Esophagus squamous epithelium (tissue), 5 donors: ENCODE measurements at places on chromosomes 4 and X.

- no peak for DNase-seq
Observed at GRCh38 chrX:70264784-70265183, 3.4 kb upstream of the ARR3 start.

- no peak for DNase-seq
Observed at GRCh38 chr4:6257247-6258025, 12.2 kb upstream of the WFS1 start.

DNA sequence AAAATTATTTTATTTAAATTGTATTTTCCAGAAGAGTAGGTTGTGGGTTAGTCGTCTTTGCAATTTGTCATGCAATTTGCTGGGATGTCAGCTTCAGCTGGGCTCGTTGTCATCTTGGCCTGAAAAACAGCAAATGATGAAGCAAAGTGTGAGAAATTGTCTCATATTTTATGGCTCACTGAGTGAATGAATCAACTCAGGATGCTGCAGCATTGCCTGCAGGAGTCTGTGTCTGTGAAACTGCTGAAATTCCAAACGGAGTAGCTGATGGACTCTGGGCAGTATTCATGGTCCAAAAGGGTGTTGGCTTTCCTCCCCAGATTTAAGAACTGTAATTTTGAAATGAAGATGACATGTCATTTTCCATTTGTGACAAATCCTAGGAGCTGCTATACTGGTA lies 37.2 kb downstream of the CXCL8 start:
- DNase-seq: no peak

DNA sequence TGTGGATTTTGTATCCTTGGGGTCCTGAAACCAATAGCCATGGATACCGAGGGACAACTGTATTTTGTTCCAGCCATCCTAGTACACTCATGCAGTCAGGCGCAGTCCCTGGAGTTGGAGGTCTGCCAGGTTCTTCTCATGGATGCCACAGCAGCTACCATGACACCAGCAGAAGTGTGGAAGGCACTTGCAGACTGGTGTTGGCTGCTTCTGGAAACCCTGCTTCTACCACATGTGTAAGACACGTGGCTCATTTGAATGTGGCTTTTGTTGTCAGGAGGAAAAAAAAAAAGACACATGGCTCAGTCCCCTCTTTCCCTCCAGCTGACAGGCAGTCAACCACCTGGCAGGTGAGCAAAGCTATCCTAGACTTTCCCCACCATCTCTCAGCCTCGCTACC lies 19.4 kb downstream of the DRD5 start:
- DNase-seq: no peak

GRCh38 chr4:174503079-174503715 lies 19.1 kb downstream of the HPGD start:
- DNase-seq: no peak

- DNase-seq: no peak
Observed at GRCh38 chr4:24810871-24811631, 15.7 kb downstream of the SOD3 start.

DNA sequence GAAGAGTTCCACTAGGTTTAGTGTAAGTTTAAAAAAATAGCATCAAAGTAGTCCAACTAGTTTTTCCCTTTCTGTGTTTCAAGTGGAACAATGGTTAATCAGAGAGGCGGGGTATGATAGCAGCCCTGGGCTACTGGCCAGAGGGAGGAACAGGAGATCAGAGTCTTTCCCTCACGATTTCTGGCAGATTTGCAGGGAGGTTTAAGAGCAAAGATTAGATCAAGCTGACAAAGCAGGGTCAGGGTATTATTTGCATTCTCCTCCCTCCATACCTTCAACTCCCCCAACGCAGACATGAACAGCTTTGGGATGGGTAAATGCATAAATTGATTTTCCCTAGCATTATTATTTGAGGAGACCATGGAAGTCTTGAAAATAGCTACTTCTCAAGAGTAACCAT lies 277.6 kb upstream of the DIAPH2 start:
- no peak for DNase-seq

GRCh38 chr4:1855333-1856070 lies 454 bp downstream of the LETM1 start:
- DNase-seq: no peak

- no peak for DNase-seq
Observed at GRCh38 chr4:76601791-76602190, 166.8 kb downstream of the SHROOM3 start.

- DNase-seq: no peak
Observed at GRCh38 chr4:914531-914930, 17.6 kb downstream of the GAK start.

- no peak for DNase-seq
Observed at GRCh38 chr4:163878336-163879121, 384.0 kb downstream of the TMA16 start.

- DNase-seq: no peak
Observed at GRCh38 chr4:144646523-144647094, 653 bp downstream of the HHIP start.

DNA sequence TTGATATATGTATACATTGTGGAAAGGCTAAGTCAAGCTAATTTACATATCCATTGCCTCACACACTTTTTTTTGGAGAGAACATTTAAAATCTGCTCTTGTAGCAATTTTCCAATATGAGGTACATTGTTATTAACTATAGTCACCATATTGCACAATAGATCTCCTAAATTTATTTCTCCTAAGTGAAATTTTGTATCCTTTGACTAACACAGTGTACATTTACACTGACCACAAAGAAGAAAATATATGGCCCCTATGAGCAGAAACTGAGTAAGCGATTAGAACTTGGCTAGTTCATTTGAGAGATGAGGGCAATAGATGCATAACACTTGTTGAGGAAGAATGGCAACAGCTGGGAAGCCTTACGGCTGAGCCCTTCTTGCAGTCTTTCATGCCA lies 20.3 kb upstream of the GUCY1B1 start:
- no peak for DNase-seq

DNA sequence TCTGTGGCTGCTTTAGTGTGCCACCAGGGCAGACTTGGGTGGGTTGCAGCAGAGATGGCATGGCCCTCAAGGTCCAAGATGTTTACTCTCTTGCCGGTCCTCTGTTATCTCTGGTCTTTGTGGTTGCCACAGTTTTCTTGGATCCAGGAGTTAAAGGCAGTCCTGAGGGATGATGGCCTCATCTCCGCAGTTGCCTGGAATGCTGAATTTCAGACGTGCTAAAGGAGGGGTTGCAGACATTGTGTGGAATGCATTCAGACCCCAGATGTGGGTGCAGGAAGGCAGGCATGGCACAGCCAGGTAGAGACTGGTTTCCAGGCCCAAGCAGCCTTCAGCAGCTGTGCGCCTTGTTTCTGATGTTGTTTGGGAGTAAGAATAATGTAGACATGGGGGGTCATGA lies 64.4 kb downstream of the TBL1X start:
- DNase-seq: no peak

DNA sequence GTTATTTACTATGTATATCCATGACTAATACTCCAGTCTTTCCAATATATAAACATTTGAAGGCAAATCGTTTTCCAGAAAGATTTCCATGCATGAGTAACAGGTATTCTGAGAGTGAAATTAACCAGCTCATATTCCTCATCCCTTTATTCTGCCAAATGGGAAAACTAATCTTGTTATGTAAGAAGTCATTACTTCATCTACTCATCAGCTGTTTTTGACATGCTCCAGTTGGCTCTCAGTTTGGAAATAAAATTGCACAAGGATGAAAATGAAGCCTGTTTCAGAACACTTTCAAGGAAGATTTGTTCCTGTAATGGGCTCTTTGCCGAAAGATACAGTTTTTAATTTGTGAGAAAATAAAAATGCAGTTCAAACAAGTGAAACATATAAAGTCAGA lies 121.9 kb downstream of the KCTD8 start:
- DNase-seq: no peak

DNA sequence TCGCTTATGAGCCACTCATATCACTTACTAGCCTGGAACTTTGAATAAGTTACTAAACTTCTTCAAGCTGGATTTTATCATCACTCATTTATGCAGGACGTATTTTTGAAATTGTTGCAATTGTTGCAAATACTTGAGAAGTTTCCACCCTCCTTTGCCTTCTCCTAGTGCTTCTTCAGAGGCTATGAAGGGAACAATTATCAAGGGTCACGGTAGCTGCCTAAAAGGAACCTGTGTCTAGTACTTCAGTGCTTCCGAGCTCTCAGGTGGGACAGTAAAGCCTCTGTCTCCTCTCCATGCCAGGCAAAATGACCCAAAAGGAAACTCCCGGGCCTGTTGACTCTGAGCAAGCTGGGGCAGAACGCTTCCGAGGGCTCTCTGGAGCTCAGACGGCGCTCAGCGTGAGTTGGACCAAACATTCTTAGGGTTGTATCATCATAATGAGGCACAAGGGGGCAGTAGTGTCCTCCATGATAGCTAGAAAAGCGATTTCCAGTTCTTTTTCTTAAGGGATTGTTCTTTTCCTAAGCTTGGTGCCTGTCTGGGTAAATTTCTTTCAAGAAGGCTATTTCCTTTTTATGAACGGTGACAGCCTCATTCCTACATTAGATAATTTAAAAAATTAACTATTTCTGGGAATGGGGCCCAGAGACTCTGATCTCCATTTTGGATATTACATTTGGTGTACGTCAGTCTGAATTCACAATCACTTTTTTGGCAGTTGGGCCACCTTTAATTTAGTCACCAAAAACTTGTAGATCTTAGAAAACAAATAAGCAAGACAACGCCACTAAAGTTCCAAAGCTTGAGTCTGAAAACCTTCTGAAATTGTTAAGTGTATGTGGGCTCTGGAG lies 73.1 kb downstream of the PACRGL start:
- no peak for DNase-seq

- DNase-seq: no peak
Observed at GRCh38 chrX:96081891-96082290, 602.8 kb upstream of the DIAPH2 start.

DNA sequence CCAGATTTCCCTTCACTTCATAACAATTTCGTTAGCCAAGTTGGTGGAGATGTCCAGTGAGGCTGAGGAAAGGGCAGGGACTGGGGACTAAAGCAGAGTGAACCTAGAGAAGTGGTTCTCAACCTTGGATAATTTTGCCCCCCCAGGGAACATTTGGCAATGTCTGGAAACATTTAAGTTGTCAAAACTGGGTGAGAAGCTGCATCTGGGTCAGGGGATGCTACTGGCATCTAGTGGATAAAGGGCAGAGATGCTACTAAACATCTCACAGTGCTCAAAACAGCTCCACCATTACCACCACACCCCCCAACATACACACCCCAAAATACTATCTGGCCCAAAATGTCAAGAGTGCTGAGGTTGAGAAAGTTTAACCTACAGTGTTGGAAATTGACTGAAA lies 32.0 kb upstream of the FGF16 start:
- DNase-seq: no peak

GRCh38 chr4:12471193-12471592 lies 1012.9 kb downstream of the RAB28 start:
- DNase-seq: no peak

GRCh38 chrX:103607364-103608305 lies at the start of gene TCEAL3:
TCEAL3 (plus strand) TSS chrX:103607963; CDS start chrX:103609065, 1,102 bp downstream.
- DNase-seq: peak; percentile 4

GRCh38 chr4:10721616-10722015 lies 37.0 kb upstream of the CLNK start:
- DNase-seq: no peak

DNA sequence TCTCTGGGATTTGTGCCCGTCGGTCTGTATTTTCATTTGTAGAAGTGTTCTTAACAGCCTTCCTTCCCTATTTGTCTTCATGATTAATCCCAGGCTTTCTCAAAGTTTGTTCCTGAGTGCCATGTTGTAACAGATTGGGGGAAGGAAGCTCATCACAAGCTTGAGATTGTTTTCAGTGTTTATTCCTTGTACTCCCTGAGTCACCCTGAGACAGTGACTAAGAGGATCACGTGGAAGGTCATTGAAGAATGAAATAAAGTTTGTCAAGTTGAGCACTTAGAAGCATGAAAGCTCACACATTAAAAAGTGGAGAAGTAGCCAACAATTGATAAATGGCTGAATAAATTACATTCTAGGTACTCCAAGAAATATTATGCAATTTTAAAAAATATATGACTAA lies 153.5 kb upstream of the FAM241A start:
- DNase-seq: no peak

GRCh38 chrX:7059214-7059838 lies 88.2 kb upstream of the STS start:
- DNase-seq: no peak

DNA sequence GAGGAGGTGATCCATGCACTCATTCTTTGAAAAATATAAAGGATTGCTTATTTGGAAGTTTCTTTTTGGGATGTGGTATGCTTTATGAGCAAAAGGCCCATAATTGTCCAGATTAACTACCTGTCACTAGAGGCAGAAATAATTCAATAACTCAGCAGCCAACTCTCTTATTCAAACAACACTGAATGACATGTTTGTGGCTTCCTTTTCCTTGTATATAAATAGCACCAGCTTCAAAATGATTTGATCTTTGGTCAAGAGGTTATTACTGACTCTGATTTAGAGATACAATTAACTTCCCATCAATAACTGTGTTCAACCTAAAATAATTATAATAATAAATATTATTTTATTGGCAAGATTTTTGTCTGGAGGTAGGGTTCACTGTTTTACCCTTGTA lies 232.3 kb downstream of the AFF2 start:
- DNase-seq: no peak

DNA sequence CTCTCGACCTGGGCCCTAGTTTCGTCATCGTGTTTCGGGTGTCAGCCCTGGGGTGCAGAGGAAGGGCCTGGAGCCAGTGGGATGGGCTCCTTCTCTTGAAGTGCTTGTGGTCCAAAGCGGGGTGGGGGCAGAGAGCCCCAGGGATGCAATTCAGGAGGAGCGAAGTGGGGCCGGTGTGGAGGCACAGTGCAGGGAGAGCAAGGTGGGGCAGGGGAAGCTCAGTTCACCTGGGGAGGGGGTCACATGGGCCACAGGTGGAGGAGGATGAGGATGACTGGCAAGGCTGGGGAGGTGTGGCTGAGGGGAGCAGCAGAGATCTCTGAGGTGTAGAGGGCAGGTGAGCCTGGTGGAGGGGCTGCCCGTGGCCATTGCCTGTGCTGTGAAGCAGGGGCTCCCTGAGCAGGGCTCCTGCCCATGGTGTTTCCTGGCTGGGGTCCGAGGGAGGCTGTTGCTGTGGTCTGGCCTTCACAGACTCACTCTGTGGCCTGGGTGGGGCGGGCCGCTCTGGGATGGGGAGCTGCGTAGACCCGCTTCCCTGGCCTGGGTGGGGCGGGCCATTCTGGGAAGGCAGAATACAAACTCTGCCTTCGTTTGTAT lies 6.9 kb downstream of the SORCS2 start:
- DNase-seq: no peak

GRCh38 chr4:4217113-4217512 lies 9.6 kb downstream of the OTOP1 start:
- no peak for DNase-seq

DNA sequence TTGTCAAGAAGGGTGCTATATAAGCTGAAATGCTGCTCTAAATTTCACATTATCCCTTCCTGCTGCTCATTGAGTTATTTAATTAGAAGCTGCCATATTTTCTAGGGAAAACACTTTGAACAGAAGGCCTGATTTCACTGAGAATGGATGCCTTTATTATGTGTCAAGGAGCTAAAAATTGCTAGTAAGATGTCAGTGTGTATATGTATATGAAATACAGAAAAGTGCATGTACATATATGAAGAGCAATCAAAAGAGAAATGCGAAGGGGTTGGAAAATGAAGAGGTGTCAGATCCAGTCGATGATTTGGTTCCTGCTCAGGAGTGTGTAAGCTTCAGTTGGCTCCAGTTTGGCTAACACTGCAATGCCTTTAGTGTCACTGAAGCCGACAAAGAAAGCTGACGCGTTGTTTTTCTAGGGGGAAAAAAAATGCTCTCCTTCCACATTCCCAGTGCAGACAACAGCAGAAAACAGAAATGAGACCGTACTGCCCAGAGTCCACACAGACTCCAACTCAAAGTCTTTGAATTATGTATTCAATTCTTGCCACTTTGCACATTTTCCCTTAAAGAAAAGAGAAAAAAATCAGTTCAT lies 154.2 kb downstream of the NHS start:
- no peak for DNase-seq

GRCh38 chr4:176635372-176636261 lies 157.1 kb downstream of the VEGFC start:
- DNase-seq: no peak
